Activated CD4-positive, CD25-positive, alpha-beta regulatory T cell treated with anti-CD3 and anti-CD28 coated beads, Interleukin-2, amount 50 U/mL, for 16 hours (primary cell): ENCODE measurements at places on chromosomes 1 and 21.

DNA sequence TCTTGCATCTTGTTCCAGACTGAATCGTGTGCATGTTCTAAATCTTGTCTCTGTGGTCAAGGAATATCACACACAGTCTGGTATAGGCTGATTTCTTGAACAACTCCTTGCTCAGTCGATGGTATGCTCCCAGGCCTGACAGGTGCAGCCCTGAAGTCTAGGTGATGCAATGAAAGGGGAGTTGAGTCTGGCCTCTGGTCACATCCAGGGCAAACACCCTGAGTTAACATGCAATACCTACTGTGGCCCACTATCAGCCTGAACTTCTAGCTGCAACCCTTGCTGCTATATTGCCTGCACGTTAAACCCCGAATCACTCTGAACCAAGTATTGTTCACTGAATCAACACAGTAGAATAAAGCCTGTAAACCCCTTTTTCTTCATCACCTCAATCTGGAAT lies 303.4 kb downstream of the USP25 start:
- no peak for DNase-seq

- DNase-seq, result no peak
These were observed 8.9 kb downstream of the BSND start for GRCh38 chr1:55007625-55008024.

- no peak for DNase-seq
These were observed 35.1 kb downstream of the UAP1 start for GRCh38 chr1:162596514-162597170.

GRCh38 chr1:87170931-87171598 lies 157.6 kb upstream of the LMO4 start:
- no peak for DNase-seq

DNA sequence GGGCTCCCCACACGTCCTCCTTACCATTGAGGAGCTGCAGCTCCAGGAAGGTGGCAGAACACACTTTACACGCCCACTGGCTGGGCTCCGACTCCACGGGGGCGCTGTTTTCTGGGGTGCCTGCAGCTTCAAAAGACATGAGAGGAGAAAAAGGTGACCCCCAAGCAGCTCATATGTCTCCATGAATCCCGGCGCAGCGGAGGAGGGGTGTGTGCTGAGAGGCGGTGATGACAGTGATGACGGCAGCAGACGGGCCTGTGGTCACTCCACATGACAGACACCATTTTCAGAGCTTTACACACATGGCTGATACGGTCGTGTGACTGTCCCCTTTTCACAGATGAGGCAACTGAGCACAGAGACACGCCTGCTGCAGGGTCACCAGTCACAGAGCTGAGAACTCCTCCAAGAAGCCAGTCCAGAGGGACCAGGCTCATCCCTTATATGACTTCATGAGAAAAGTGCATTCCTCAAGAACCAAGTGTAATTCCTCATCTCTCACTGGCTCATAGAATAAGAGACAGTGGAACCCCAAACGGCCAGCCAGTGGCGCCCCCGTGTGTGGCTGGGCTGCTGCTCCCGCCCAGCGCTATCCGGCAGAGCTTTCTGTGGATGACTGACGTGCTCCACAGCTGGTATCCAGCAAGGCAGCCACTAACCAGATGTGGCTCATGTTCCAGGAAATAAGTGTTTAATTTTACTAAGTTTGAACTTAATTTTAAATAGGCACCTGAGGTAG lies 31.9 kb downstream of the PRDM15 start:
- no peak for DNase-seq

GRCh38 chr1:13661539-13661938 lies 38.4 kb upstream of the PRDM2 start:
- DNase-seq, result no peak

- DNase-seq, result no peak
These were observed 13.8 kb downstream of the RGS4 start for GRCh38 chr1:163082971-163083370.

DNA sequence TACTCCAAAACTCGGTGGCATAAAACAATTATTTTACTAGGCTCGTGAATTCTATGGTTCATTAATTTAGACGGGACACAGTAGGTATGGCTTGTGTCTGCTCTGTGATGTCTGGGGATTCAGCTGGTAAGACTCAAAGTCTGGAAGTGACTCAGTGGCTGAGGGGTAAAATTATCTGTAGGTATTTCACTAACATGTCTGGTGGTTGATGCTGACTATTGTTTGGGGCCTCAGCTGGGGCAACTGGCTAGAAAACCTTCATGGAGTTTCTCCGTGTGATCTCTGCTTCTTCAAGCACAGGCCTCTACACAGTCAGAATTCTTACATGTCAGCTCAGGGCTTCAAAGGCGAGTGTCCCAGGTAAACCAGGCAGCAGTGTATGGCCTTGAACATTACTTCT lies 41.2 kb upstream of the KLF17 start:
- no peak for DNase-seq

DNA sequence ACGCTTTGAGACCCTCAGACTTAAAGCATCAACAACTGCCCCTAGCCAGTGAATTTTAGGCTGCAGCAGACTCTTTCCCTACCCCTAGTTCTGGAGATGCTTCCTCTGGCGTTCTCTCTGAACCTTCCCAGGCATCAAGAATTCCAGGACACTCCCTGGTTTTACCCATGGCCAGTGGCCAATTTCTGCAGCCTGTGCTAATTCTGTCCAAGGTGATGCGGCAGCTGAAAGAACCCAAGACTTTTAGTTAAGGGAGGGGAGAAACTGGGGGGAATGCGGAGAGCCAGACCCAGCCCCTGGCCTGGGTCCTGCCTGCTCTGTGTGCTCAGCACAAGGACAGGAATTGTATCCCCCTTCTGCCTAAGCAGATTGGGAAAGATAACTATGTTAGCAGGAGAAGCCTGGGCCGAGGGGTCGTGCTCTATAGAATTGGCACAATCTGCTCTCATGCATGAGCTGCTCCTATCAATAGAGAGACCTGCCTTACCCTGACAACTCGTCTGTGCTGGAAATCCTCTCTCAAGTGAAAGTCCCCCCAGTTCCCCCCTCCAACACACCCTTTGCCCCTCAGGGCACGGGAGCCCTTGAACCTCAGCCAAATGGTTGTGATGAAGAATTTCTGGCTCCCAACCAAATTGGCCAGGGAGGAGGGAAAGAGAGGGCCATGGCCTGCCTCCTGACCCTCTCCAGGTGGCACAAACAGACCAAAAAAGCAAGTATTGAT lies 5.4 kb upstream of the GJA8 start:
- no peak for DNase-seq

DNA sequence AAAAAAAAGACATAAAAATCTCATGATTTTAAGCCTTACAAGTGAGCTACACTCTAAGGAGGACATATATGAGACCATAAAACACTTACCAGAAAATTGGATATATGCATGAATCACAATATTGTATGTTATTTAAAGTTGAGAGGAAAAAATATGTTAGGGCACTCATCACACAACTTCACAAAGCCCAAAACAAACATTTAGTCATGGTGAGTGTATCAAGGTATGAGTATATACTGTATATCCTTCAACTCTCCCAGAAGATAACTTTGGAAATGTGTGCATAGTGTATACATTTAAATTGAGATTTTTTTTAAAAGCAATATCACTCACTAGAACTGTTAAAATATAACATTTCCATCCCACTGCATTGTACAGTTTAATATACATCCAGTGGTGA lies 259.3 kb downstream of the SRGAP2C start:
- no peak for DNase-seq

- no peak for DNase-seq
These were observed 23.4 kb downstream of the ROR1 start for GRCh38 chr1:63797056-63797726.

DNA sequence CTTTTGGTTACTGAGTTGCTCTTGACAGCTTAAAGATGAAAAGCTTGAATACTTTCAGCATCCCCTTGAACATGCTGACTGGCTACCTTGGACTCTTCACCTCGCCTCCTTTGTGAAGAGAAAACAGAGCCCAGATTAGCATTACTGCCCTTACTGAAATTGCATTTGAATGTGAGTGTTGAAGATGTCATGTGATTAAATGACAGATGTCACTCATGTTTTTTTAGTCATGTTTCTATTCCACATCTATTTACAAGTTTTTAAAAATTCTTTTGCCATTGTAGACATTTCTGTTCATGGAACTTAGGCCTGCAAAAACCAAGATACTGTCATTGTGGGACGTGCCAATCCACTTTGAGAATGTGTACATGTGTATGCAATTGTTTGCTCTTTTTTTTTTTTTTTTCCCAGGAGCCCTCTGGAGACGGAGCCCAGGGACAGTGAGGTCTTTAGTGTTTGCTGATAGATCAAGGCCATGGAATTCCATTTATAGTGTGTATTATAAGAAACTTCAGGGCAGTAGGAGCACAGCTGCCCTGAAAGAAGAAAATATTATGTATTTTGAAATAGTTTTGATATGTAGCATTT lies 25.7 kb upstream of the IVNS1ABP start:
- no peak for DNase-seq

DNA sequence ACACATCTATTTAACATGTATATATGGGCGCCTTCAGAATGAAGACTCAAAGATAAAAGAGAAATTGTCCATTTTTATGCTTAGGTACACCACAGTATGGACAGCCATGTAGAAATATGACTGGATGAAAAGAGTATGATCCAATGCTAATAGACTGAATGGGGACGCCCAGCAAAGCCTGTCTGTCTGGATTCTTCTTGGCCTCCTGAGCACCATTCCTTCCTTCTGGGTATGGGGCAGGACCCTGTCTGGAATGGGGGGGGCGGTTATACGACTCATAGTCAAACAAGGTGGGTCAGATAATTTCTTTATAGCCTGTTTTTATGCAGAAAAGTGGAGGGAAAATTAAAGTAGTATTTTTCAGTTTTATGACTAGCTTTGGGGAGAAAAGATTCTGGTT lies 81.2 kb upstream of the ABCD3 start:
- DNase-seq, result no peak

GRCh38 chr1:209659909-209660308 lies 7.7 kb upstream of the LAMB3 start:
- no peak for DNase-seq

- no peak for DNase-seq
These were observed 16.7 kb downstream of the COL8A2 start for GRCh38 chr1:36108314-36108713.

GRCh38 chr21:26715116-26715515 lies 130.1 kb downstream of the ADAMTS1 start:
- no peak for DNase-seq

- no peak for DNase-seq
These were observed 69.0 kb upstream of the RAVER2 start for GRCh38 chr1:64675718-64676345.

GRCh38 chr1:240492832-240493440 lies 119.0 kb downstream of the GREM2 start:
- no peak for DNase-seq

DNA sequence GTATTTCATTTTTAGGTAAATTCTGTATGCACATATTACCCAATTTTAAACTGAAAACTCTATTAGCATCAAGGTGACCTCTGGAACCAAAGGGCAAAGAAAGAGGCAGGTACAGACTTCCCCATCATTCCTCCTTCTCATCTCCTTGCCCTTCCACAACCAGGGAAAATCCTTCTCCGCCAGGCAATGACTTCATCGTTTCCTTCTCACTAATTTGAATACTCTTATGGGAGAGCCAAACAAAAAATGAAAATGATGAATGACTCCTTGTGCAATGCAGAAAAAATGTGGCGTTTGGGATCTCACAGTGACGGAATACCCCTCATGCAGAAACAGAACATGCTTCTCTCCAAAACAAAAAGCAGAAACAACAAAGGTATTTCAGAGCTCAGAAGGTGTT lies 83.7 kb downstream of the HLCS start:
- DNase-seq, result no peak
